ENCODE measurements at places on chromosomes 1 and 21.

DNA sequence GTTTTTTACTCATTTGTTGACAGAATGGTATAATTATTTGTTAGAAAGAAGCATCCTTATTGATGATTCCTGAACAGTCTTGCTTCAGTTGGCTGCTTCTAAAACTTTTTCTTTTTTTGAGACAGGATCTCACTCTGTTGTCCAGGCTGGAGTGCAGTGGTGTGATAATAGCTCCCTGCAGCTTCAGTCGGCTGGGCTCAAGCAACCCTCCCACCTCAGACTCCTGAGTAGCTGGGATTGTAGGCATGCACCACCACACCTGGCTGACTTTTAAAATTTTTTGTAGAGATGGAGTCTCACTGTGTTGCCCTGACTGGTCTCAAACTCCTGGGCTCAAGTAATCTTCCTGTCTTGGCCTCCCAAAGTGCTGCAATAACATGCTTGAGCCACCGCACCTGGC is 38.8 kb downstream of the MACF1 start:
- DNase-seq = no peak

- no peak for DNase-seq
Observed at GRCh38 chr1:177164380-177165068, at the start of gene ASTN1. Gene ASTN1, minus strand, starts transcription at chr1:177164712. Its CDS starts 36 bp downstream, at chr1:177164676.

- DNase-seq = no peak
Observed at GRCh38 chr1:196546272-196547111, 61.7 kb downstream of the KCNT2 start.

GRCh38 chr1:61186753-61187152 is 104.4 kb downstream of the NFIA start:
- no peak for DNase-seq

DNA sequence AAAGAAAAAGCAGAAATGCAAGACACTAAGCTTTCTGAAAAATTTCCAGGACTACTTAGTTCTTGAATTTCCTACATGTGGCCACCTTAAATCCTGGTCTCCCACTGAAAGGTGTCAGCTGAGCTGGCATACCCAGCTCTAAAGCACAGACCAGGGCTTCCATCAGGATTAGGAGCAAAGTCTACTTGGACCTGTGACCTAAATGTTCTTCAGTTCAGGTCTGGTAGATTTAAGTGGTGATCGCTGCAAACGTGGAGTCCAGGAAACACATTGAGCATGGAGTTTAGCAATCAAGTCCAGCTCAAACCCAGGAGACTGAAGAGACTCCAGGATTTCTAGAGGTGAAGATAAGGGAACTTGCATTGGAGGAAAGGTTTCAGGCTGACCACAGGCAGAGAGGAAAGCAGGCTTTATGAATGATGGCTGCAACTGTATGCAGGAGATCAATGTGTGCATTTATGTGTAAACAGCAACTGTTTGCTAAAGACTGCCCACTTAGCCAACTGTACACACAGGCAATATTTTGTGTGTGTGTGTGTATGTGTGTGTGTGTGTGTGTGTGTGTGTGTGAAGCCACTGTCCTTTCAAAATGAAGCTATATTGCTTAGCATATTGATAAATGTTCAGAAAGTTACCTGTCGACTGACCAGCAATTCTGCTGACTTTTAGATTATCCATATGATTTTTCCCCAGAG is 75.2 kb downstream of the LMX1A start:
- DNase-seq = no peak

DNA sequence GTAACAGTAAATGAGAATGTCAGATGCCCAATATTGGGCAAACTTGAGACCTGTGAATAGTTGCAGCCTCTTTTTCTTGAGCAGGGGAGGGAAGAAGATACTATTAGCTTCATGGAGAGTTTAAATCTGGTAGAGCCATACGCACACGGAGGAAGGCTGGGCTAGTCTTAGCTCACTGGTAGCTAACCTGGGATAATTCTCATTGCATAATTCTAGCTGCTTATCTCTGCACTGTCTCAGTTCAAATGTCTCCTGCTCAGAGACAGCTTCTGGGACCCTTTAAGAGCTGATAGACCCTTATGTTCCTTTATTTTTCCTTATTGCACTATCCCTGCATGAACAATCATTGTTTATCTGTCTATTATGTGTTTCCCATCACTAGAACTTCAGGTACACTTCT is 8.4 kb downstream of the C1orf87 start:
- no peak for DNase-seq

- DNase-seq = no peak
Observed at GRCh38 chr21:14603202-14603601, 57.1 kb upstream of the SAMSN1 start.

GRCh38 chr1:156848461-156849150 is 10.3 kb downstream of the INSRR start:
- DNase-seq = no peak

- no peak for DNase-seq
Observed at GRCh38 chr1:56302878-56303277, 276.5 kb downstream of the PLPP3 start.

DNA sequence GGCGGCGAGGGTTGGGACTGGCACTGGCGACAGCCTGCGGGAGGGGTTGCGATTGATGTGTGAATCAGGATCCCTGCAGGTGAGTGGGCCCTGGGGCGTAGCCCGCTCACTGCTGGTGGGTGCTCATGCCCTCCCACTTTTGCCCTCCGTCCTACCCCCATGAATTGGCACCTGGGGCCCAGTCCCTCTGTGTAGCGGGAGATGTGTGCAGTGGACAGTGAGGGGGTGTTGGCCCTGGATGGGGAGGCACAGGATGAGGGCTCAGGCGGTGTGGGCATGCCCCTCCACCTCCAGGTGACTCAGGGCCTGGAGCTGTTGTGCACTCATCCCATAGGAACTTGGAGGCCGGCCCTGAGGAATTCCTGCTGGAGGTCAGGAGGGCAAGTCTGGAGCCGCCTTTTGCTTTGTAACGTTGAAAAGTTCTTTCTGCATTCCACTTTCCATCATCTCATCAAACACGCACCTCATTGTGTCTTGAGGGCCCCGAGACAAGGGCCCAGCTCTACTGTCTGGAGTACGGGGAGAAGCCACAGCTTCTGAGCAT is 3.0 kb downstream of the PEAR1 start:
- no peak for DNase-seq

- DNase-seq = no peak
Observed at GRCh38 chr21:24007592-24007991, 1599.7 kb downstream of the MRPL39 start.

GRCh38 chr1:37475380-37476086 is 1.2 kb downstream of the ZC3H12A start:
- no peak for DNase-seq

DNA sequence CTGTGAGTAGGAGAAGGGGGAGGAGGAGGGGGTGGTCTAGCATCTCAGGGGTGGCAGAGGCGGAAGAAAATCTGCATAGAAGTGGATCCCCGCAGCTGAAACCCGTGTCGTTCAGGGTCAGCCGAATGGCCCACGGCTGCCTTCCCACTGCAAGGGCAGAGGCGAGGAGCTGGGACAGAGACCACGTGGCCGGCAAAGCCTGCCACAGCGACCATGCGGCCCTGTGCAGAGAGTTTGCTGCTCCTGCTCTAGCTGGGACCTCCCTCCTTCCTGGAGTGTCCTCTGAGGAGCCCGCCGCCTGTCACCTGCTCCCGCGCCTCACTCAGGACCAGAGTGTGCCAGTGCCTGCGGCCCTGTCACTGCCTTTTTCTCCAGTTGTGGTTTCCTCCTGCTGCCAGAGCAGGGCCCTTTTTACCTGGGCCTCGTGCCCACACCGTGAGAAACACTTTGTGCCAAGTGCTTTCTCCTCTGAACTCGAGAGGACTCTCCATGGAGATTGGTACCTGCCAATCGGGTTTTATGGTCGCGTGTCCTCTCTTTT is 5.4 kb upstream of the TRPM2 start:
- DNase-seq = no peak

GRCh38 chr21:18220498-18220897 is 24.1 kb upstream of the CHODL start:
- DNase-seq = no peak

- no peak for DNase-seq
Observed at GRCh38 chr1:198523182-198523950, 17.1 kb downstream of the ATP6V1G3 start.

DNA sequence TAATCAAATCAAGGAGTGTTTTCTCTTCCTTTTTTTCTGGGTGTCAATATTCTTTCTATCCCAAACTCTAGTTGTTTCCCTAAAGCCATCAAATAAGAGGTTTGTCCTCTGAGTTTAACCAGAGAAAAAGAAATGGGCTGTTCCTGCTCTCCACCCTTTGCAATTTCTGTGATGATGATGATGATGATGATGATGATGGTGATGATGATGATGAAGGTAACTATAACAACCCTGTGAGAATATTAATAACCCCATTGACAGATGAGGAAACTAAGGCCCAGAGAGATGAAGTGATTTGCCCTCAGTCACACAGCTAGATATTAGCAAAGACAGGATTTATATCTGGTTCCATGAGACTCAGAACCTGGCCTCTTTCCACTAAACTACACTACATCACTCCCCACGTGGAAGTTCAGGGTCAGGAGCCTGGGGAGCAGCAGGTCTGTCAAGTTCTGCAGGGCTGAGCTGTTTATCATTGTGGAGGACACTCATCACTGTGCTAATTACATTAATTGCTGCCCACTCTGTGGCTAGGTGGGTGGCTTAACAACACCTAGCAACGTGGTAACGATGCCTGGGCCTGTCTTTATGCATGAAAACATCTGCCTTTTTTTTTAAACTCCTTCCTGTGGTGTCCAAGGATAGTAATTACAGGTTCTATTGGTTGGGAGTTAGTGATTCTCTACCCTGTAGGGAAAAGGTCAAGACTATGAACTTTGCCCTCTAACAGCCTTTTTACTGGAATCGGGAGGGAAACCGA is 19.0 kb upstream of the JUN start:
- DNase-seq = no peak

DNA sequence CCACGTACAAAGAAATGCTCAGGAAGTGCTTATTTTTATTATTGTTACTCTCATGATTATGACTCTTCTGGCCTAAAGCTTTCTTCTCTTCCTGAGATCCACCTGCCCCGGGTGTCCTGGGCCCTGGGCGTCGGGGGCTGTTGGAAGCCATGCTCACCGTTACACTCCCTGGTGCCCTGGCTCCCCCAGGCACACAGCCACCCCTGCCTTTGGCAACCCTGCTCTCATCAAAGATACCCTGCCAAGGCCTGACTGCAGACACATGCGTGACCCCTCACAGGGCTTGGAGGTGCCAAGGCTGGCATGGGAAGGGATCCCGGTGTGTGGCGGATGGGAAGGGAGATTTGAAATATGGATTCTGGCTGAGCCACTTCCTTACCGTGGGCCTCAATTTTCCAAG is 3.3 kb upstream of the KISS1 start:
- no peak for DNase-seq

GRCh38 chr1:199292896-199293295 is 654.1 kb downstream of the PTPRC start:
- DNase-seq = no peak

- DNase-seq = no peak
Observed at GRCh38 chr21:39818557-39818956, 48.7 kb upstream of the PCP4 start.

- DNase-seq = no peak
Observed at GRCh38 chr1:3234956-3235355, 166.0 kb downstream of the PRDM16 start.

- DNase-seq = no peak
Observed at GRCh38 chr1:29849038-29849750, 612.9 kb downstream of the PTPRU start.

- DNase-seq = no peak
Observed at GRCh38 chr1:52919051-52919722, 2.4 kb downstream of the ECHDC2 start.

DNA sequence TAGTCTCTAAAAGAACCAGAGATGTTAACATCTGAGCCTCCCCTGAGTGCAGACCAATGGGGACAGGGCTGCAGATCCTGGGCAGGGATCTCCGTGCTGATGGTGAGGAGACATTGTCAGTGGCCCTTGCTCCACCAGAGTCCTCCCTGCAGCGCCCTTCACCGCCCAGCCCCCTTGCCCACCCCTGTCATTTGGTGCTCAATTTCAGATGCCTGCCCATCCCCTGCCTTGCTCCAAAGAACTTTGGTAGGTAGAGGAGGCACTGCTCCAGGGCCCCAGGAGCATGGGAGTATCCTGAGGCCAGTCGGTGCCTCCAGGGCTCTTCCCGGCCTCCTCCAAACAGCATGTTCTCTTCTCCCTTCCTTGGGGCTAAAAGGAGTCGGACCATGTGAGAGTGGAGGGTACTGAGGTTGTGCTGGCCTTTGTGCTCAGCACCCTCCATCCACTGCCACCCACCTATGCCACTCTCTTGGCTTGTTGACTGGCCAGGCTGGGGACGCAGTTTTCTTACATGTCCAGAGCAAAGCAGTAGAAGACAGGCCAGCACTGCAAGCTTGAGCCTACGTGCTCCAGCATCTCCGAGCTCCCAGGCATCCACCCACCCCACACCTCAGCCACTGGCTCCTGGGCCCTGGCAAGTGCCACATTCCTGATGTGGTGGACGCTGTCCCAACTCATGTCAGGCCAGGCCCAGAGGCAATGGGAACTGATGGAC is 160.1 kb downstream of the TRIM33 start:
- no peak for DNase-seq

DNA sequence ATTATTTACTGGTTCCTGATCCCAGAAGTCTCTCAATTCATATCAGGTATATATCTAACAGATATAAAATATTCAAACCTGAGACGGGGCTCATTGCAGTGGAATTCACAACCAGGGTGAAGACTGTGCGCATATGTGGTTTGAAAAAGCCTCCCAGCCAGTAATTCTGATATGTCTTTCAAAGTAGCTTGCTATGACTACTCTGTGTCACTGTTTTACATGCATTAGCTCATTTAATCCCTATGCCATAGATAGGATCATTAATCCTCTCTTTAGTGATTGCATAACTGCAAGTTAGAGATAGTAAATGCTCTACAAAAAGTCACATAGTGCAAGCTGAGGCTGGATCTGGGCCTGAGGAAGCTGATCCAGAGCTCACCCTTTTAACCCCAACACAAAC is 251.4 kb downstream of the FMN2 start:
- no peak for DNase-seq

GRCh38 chr1:14499312-14500040 is 99.0 kb upstream of the KAZN start:
- DNase-seq = no peak

GRCh38 chr1:184399192-184399847 is 12.5 kb downstream of the C1orf21 start:
- no peak for DNase-seq

DNA sequence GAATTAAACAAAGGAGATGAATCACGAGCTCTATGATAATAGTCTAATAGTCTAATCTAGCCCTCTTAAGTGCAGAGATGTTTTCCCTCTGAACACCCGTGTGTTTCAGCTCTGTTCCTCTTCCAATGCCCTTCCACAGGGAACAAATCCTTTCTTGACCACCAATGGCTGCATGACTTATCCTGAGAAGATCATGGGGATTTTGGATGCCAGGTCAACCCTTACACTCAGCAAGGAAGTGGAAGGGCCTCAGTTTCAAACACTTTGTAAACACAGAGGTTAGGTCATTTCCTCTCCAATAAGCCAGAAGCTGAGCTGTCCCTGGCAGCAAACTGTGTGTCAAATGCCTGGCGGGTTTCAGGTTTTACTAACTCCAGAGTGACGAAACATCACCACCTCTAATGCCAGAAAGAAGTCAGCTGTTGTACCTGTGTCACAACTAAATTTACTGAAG is 200.0 kb downstream of the GABPA start:
- DNase-seq = no peak
